NCI-H1092 treated with DMSO at 0.1 percent for 48 hours (cell line): ENCODE measurements at places on chromosomes 5 and 9.

DNA sequence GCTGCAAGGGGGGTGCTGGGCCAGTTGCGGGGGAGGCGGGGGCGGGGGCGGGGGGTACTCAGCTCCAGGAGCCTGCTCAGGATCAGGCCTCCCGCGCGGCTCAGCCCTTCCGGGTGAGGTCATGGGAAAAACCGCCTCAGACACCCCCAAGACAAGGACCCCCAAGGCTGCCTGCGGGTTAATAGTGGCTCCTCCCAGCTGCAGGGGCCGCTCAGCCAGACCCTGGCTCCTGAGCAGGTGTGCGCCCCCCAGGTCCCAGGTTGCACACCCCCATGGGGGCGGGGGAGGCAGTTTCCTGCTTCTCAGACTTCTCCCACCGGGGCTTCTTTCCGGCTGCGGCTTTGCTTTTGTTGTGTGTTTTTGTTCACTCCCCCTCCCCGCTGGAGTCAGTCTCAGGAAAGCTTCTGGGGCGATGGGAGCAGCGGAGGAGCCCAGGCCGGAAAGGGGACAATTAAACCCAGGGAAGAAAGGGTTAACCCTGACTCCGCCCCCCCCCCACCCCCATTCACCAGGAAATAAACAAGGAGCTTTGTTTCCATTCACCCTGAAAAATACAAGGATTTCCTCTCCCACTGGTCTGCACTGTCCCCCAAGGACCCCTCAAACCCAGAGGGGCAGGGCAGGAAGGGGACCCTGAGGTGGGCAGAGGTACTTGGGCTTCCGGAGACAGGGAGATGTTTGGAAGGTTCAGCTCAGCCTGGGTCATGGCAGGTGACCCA lies 42.3 kb upstream of the NOTCH1 start:
- DNase-seq: no peak

DNA sequence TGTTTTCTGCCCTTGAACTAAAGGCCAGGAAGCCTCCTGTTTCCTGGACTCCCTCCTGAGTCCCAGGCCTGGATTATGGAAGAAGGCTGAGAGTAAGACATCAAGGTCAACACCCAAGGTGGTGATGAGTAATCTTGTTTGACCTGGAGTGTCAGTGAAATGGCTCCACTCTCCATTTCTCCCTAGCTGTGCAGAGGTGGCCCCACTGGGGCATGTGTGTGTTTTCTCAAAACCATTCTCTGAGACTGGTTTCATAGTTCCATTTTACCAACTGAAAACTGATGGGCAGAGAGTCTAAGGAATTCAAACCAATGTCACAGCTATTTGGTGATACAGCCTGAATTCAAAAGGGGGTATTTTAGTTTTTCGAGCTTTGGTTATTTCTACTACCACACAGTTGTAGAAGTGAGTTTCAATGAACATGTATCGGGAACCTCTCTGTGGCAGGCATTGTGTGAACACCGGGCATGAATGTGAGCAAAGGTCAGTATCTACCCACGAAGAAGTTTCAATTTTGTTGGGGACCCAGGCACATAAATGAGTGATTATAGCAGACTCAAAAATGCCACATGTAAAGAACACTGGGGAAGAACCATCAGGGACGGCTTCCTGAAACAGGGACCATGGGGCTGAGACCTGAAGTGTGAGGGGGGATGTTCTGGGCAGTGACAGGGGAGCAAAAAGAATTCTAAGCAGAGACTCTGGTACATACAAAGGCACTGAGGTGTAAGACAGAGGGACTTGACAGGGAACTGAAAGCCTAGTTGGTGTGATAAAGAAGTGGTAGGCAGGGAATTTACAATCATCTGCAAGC lies 269.6 kb upstream of the KLF4 start:
- no peak for DNase-seq

- no peak for DNase-seq
Measured at GRCh38 chr5:139494256-139494655, 11.7 kb upstream of the STING1 start.

DNA sequence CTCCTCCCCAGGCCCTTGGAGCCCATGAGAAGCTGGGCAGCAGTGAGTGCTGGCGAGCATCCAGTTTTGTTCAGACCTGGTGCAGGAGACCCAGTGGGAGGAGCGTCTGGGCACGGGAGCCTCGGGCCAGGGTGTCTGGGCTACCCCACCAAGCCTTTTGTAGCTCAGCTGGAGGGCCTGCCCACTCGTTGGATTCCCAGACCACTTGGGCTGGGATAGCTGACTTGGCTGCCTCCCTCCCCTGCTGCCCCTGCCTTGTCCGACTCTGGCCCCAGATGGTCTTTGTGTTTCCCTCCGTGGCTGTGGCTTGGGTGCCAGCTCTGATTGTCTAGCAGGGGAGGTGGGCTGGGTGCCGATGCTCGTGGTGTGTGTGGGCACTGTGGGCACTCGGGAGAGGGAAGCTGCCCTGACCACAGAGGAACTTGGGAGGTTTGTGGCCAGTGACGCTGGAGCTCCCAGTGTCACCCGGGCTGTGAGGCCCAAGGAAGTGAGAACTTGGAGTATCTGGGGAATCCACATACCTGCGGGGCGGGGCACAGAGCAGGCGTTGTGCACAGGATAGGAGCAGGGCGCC lies 47.3 kb downstream of the WNK2 start:
- peak; percentile 38 for DNase-seq

- no peak for DNase-seq
Measured at GRCh38 chr9:129547869-129548570, 72.9 kb downstream of the C9orf50 start.

DNA sequence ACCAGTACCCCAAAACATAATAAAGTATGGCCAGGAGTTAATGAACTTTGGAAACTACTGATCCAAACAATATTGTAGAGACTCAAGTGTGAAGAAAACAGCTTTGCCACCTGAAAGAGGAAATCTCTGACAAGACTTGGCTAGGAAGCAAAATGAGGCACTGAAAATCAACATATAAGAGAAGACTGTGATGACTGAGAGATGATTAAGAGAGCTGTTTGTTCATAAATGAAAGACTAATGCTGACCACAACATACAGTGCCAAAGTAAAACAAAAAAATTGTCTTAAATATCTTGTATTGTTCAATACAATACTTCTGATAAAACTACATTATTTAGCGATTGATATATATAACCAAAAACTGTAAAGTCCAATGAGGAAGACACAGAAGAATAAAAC lies 7.2 kb downstream of the RC3H2 start:
- DNase-seq: no peak

GRCh38 chr5:89437450-89438435 lies 554.8 kb upstream of the MEF2C start:
- no peak for DNase-seq

- no peak for DNase-seq
Measured at GRCh38 chr5:170339780-170340167, 42.2 kb upstream of the LCP2 start.

- no peak for DNase-seq
Measured at GRCh38 chr5:154372661-154373060, 73.1 kb upstream of the SAP30L start.

DNA sequence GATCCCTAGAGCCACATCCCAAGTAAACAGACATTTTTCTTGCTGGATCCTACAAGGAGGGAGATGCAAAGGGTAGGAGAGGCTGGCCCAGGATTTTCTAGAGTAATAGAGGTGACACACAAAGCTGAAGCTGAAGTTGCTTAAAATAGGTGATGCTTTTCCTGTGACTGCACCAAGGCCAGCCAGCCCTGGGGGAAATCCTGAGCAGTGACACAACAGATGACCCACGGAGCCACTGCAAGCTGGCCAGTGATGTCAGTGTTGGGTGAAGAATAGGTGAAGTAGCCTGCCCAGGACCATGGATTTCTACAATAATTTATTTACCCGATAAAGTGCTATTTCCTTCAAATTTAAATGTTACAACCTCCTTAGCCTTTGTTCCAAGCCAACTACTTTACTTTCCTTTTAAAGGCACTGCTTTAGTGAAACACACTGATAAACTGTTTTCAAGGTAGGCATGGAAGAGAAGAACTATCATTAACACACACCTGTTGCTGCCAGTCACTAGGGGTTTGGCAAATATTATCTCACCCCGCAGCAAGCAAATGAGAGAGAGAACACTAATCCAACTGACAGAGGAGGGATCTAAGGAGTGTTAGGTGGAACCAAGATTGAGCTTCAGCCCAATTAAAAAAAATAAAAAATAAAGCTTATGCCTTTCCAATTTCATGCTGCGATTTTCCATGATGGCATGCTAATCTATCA lies 123.5 kb downstream of the CTNND2 start:
- no peak for DNase-seq

GRCh38 chr9:92402826-92403745 lies 1.3 kb downstream of the OGN start:
- no peak for DNase-seq

- no peak for DNase-seq
Measured at GRCh38 chr5:107977550-107978071, 306.9 kb upstream of the EFNA5 start.

GRCh38 chr9:127780126-127780885 lies 1.8 kb upstream of the SH2D3C start:
- no peak for DNase-seq

GRCh38 chr9:135746565-135746964 lies 44.6 kb downstream of the KCNT1 start:
- no peak for DNase-seq

DNA sequence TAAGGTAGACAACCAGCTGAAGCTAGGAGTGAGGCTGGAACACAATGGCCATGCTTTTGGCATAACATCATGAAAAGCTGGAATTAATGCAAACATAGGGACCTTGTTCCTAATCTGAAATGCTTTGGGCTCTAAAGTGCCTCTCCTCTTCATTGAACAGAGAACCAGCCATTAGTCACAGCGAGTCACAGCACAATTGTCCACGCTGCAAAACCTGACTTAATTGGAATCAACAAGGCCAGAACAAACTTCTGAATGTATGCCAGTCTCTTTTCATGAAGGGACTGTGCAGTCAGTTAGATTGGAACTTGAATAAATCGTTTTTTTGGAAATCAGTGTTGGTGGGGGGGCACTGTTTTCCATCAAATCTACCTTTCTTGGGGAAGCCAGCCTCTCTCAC lies 96.5 kb downstream of the JAKMIP2 start:
- DNase-seq: no peak

- no peak for DNase-seq
Measured at GRCh38 chr9:86968258-86968920, 21.1 kb upstream of the GAS1 start.

DNA sequence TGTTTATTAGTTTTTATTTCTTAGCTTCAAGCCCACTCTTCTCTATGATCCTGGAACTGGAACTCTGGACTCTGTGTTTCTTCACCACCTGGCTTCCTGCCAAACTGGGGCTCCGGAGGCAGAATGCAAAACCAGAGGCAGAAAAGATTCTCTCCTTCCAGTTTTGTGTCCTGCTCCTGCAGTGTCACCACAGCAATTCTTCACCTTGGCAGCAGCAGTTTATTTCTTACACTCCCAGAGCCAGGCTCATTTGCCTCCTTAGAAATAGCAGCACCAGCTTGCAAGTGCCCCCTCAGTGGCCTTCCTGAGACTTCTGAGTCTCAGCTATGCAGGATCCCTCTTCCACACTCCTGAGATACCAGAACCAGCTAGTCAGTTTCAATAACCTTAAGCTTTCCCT lies 26.7 kb upstream of the CAMK4 start:
- DNase-seq: no peak

GRCh38 chr9:114828303-114828650 lies 22.4 kb upstream of the TNFSF15 start:
- DNase-seq: no peak

DNA sequence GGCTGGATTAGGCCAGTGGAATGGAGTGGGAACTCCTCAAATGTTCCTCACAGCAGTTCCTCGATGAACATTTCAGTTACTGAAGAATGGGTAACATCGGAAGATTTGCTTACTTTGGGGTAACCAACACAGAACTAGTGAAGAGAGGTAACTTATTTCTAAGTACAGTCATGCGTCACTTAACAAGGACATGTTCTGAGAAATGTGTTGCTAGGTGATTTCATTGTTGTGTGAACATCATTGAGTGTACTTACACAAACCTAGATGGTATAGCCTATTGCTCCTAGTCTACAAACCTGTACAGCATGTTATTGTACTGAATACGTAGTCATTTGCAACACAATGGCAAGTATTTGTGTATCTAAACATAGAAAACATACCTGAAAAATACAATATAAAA lies 228.3 kb downstream of the MAST4 start:
- DNase-seq: no peak

GRCh38 chr5:150320044-150320613 lies 17.4 kb upstream of the ARSI start:
- no peak for DNase-seq
